ENCODE measurements at places on chromosomes 5 and 9.

GRCh38 chr5:78112931-78113330 is 181.6 kb downstream of the AP3B1 start:
- DNase-seq: no peak

GRCh38 chr9:27566118-27566517 is 7.2 kb downstream of the C9orf72 start:
- DNase-seq: no peak

DNA sequence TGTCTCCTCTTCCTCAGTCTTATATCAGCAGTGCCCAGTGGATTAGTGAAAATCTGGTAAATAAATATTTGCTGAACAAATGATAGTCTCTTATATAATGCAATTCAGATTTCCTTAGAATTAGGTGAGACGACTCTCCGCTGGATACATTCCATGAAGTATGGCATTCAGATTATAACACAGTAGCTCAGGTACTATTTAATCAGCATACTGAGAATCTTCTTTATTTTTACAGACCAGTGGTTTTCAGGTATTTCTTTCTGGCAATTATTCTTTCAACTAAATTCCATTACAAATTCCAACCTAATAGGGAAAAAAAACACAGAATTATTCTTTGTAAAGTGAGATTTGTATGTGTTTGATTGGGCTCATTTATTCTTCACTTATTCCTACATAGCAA is 435.5 kb downstream of the TAF11L14 start:
- no peak for DNase-seq

DNA sequence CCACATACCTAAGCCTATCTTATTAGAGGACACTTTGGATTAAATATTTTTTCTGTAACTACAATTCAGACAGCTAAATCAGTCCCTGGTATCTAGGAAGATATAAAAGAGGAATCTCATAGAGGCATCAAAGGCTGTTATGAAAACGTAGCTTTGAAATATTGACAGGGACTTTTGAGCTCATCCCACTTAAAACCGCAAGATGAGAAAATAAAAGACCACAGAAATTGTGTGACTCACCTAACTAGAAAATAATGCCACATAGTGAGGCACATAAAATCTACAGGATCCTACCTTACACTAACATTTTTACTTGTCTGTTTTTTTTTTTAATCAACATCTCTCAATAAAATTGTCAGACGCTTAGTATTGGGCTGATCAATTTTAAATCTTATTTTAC is 686.5 kb upstream of the COX7C start:
- no peak for DNase-seq

- no peak for DNase-seq
These were observed 29.8 kb upstream of the ENHO start for GRCh38 chr9:34552606-34552981.

Measured in 8988T (cell line).